ENCODE measurements at places on chromosomes 3 and 15.
A peak's percentile ranks its signal among the peaks of the same experiment; 100 is the strongest.

DNA sequence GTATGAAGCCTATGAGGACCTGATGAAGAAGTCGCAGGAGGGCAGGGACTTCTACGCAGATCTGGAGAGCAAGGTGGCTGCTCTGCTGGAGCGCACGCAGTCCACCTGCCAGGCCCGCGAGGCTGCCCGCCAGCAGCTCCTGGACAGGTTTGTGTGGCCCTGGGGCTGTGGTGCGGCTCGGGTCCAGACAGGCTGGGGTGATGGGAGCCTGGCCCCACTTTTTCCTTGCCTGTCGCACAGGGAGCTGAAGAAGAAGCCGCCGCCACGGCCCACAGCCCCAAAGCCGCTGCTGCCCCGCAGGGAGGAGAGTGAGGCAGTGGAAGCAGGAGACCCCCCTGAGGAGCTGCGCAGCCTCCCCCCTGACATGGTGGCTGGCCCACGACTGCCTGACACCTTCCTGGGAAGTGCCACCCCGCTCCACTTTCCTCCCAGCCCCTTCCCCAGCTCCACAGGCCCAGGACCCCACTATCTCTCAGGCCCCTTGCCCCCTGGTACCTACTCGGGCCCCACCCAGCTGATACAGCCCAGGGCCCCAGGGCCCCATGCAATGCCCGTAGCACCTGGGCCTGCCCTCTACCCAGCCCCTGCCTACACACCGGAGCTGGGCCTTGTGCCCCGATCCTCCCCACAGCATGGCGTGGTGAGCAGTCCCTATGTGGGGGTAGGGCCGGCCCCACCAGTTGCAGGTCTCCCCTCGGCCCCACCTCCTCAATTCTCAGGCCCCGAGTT, 29.0 kb downstream of the PTPN23 start:
- DNase-seq = no peak

GRCh38 chr3:146511402-146512134, 32.8 kb downstream of the PLSCR1 start:
- DNase-seq = no peak

DNA sequence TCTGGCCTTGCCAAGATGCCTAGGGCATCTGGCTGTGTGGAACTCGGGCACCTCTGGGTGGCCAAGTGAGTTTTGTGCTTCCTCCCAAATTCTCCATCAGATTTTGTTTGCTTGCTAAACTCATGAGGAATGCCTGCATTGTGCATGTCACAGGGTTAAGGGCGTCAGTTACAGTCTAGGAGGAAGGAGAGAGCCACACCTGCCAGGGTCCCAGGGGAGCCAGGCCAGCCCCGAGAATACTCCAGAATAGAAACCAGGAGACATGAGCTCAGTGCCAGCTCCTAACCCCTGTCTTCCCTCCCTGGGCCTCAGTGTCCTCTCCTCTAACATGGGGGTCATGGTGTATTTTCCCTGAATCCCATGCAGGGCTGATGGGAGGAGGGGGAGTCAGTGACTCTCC, 22.0 kb upstream of the SKOR1 start:
- DNase-seq = no peak

GRCh38 chr3:139523718-139524117, 15.8 kb downstream of the RBP1 start:
- DNase-seq = no peak

DNA sequence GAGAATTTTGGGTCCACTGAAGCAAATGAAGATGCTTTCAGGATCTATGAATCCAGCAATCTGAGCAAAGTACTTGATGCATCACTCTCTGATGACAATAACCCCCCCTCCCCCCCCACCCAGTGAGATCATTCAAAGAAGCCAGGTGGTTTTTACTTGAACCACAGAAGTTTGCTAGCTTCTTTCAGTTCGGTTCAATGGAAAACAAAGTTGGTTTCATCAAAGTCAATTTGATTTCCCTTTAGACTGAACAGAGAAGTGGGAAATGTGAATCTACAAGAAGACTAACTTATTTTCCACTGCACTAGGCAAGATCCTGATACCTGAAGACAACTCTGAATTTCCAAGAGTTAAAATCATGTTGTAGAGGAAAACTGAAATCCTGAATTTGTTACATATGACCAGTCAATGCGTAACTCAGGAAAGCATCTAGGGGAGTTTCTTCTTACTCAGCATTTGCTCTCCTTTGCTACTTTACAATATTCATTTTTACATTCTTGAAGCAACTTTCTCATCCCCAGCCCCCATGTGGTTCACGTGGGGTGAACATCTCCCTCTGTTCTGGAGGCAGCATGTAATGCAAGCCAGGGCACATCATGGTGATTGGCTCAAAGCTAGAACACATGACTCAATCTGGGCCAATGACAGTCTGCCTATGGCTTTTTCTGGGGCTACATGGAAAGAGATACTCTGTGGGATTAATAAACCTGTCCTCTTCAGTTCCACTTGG, 572.6 kb downstream of the FOXP1 start:
- no peak for DNase-seq

DNA sequence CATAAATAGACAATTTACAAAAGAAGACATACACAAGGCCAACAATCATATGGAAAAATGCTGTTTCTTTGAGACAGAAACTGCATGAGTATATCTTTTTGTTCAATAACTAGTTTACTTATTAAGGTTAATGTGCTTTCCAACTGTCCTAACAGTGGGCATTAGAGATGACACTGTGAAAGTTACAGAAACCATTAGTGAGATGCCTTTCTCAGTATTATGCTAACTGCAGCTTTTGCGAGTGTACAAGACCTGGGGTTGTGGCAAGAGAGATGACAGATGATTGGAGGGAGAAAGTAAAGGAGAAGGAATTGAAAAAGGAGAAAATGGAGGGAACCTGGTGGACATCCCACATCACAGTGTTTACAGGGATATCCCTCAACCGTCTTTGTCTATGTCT, 640.5 kb downstream of the ZPLD1 start:
- DNase-seq = no peak

- no peak for DNase-seq
Measured at GRCh38 chr3:64552160-64552559, 135.6 kb downstream of the ADAMTS9 start.

DNA sequence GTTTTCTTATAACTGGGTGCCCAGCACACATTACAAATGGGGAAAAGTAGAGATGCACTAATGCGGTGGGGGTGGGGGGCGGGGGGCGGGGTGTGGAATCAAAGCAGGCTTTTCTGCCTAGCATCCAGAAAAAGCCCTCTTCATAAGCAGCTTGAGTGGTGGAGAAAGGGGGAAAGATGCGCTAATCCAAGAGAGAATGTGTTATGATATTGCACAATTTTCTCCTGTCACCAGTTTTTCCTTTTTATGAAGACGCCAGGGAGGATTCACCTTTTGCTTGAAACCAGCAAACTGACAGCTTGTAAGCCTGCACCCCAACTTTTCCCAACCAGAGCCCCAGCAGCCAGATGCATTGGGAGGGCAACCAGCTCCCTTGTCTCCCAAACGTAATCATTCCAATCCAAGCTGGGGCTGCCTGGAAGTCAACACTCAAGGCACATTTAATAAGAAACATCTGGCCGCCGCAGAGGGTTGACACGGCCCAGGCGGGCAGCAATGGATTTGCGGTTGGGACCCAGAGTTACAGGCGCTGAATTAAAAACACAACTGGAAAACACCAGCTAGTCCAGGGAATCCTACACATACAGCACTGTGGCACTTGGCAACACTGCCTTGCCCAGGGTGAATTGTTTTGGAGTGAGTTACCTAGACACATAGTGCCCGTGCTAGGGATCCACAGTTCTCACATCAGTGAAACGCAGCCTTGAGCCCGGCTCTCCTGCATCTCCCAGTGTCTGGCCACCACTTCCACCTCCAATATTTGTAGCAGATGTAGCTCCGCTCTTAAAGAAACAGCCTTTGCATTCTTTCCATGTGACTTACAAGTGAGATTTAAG, 218.5 kb upstream of the PRICKLE2 start:
- peak; percentile 54 for DNase-seq
